ENCODE measurements at places on chromosomes 11 and 22. TPM values are rescaled to one million over a fixed set of nuclear protein-coding genes. Genes with fewer than 3 reads are reported as not detected.

YWHAH gene
- 57.8 TPM for total RNA-seq

SLC22A9 gene
- not detected for total RNA-seq

FGF3 gene
- total RNA-seq: not detected

ANKRD49 gene
- total RNA-seq: 11.8 TPM

ISX gene
- not detected for total RNA-seq

PRR14L gene
- 30.5 TPM for total RNA-seq

NPTXR gene
- 2.3 TPM for total RNA-seq

NAALADL1 gene
- total RNA-seq: 1.1 TPM

- DNase-seq: no peak
These were observed 2.3 kb upstream of the CBLIF start for GRCh38 chr11:59847626-59848025.

DNA sequence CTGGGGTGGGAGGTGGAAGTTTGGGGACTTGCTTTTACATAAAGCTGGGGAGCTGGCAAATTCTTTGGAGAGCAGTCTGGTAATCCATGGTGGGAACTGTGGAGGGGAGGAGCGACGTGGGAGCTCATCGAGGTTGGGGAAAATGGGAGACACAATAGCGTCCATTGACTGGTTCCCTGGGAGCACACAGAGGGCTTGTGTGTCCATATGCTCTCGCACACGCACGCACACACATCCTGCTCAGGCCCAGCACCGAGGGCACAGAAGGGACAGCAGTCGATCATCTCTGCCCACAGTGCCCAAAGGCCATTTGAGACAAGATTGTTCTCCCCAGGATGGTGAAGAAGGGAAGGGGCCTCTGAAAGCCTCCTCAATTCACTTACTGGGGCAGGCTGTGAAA is 53.7 kb downstream of the FBXO7 start:
- DNase-seq: no peak

- no peak for DNase-seq
These were observed 771.7 kb downstream of the NTM start for GRCh38 chr11:132142121-132142520.

GRCh38 chr22:50314455-50315288 is 7.2 kb upstream of the PLXNB2 start:
- DNase-seq: no peak

GRCh38 chr11:1569251-1569780 is 2.8 kb downstream of the DUSP8 start:
- DNase-seq: no peak

GRCh38 chr11:26297189-26297975 is 34.5 kb upstream of the ANO3 start:
- DNase-seq: no peak

- no peak for DNase-seq
These were observed 38.6 kb downstream of the ETS1 start for GRCh38 chr11:128548649-128549255.

- DNase-seq: no peak
These were observed 390 bp upstream of the TMEM151A start for GRCh38 chr11:66291303-66291705.

DNA sequence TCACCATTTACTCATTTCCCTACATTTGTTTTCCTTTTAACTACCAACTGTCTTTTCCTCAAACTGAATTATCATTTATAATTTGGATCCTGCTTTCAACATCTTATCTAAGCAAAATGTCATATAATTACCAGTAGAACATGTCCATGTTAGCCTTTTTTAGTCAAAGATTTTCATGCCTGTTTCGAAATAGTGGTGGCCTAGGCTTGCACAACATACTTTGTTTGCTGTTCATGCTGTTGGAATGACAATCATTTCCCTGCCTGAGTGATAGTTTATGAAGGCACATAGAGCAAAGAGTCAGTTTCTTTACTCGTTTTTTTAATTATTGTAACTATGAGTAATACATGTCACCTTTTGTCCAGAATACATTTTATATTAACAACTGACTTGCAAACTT is 144.3 kb upstream of the ANO3 start:
- no peak for DNase-seq

- DNase-seq: no peak
These were observed 88.6 kb downstream of the PLEKHA7 start for GRCh38 chr11:16925561-16926065.

DNA sequence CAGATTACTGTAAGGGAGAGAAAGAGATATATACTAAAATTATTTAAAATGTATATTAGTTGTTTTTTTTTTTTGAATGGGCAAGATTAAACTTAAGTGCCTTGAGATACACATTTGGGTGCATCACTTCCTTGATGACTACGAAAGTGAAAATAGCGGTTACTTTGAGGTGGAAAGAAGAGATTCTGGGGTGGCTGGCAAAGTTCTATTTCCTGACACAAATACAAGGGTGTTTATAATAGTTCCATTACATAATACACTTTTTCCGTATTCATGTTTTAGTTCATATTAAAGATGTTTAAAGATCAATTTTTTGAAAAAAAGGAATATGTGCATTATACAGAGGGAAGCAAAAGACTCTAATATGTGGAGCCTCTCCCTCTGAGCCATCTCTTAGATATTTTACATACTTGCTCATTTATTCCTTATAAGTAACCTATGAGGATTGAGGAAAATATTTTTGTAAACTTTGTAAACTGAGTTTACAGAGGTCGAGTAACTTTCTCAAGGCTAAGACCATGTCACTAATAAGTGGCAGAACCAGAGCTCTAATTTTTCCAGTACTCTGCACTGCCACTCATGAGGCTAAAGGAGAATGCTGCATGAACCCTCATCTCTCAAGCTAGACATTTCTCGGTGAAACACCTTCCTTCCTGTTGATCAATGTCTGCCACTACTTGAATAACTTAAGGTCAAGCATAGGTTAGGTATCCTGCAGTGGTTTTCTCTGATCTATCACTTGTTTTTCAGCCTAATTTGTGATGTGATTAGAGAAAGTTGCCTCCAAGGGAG is 58.6 kb downstream of the DDIAS start:
- no peak for DNase-seq

- DNase-seq: no peak
These were observed 217.0 kb downstream of the DYNC2H1 start for GRCh38 chr11:103326070-103326794.

DNA sequence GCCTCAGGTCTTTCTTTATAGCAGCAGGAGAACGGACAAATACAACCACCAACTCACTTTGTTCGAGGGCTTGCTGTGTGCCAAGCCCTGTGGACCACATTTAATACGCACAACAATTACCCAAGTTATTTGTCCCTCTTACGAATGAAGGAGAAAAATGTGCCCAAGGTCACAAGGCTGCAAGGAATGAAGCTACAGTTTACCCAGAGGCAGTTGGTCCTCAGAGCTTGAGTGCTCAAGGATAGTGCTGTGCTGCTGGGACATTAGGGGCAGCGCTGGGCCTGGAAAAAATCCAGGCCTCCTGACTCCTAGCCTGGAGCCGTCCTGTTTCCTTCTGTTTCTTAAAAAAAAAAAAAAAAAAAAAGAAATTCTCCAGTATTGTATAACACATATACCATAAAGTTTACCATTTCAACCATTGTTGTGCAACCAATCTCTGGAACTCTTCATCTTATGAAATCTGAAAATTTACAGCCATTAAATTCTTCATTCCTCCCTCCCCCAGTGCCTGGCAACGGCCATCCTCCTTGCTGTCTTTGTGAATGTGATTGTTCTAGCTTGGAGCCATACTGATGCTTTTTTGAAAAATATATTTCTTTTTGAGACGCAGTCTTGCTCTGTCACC is 1.0 kb upstream of the C11orf86 start:
- no peak for DNase-seq

- DNase-seq: no peak
These were observed 24.1 kb upstream of the CCDC188 start for GRCh38 chr22:20174785-20175596.

- DNase-seq: no peak
These were observed 7.7 kb upstream of the PHRF1 start for GRCh38 chr11:568306-569157.

DNA sequence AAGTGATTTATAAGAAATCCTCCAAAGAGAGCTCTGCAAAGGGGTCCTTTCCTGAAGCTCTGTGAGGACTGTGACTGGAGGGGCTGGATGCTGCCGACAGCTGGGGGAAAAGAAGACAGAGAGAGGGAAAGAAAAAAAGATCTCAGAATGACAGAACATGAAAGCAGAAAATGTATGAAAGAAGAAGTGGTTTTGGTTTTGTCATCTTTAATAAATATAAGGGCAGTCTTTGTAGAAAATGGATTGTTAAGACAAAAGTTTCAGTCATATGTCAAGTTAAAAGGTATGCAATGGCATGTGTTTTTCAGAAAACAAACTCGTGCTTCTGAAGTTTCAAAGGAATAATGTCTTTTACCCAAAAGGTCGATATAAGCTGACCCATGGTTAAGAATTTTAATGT is 105.5 kb downstream of the CCDC83 start:
- no peak for DNase-seq

DNA sequence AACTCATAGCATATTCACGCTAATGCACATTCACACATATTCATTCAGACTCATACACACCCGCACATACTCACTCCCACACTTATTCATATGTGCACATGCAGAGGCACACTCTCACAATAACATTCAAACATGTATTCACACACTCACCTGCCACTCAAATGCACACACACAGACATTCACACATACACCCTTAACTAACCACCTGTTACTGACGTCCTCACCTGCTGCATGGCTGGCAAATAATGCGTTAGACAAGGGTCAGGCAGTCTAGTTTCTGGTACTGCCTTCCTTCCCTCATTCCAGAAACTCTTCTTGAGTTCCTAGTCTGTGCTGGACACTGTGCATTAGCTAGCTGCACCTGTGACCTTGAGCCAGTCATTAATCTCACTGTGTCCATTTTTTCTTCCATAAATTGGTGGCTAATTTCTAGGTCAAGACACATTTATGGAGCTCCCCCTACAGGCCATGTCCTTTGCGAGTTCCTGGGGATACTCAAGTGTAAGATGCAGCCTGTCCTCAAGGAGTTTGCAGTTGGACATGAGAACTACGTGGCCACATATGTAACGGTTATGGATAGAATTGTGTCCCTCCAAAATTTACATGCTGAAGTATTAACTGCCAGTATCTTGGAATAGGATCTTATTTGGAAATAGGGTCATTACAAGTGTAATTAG is 34.5 kb upstream of the SEZ6L start:
- no peak for DNase-seq

- no peak for DNase-seq
These were observed 23.5 kb downstream of the PPFIBP2 start for GRCh38 chr11:7537265-7537664.

All from esophagus squamous epithelium (tissue), 5 donors.